NCI-H345 (cell line): ENCODE measurements at places on chromosomes 3 and 15.

DNA sequence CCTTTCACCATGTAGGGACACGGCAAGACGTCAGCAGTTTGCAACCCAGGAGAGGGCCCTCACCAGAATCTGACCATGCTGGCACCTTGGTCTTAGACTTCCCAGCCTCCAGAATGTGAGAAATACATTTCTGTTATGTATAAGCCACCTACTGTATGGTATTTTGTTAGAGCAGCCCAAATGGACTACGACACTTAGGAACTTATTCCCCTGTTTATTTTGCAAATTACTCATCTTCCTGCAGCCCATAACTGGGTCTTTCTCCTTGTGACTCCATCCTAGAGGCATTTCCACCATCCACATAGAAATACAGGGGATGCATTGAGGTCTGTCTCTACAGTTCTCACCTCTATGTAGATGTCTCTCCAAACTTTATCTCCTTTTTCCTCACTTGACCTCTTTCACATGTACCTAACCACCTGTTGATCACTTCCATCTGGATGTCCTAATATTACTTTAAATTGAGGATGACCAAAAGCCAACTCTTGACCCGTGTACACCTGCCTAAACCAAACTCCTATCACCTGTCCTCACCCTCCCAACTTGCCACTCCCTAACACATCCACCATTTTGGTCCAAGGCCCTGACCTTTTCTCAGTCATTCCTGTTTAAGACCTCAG, 406.0 kb upstream of the WNT5A start:
- DNase-seq = no peak

DNA sequence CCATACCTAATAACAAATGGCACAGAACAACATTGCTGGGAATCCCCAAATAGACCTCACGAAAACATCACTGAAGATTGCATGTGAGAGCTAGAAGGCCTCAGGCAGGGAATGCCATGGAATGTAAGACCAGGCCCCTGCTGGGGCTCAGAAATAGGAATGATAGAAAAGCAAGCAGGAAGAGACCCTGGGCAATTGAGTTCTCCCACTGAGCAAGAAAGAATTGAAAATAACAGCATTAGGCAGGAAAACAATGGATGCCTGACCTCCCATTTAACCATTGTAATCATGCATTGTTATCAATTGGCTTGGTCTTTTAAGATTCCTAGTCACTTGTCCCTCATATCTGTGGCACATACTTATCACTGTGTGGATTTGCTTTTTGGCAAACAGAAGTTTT, 581.6 kb downstream of the FHIT start:
- no peak for DNase-seq

DNA sequence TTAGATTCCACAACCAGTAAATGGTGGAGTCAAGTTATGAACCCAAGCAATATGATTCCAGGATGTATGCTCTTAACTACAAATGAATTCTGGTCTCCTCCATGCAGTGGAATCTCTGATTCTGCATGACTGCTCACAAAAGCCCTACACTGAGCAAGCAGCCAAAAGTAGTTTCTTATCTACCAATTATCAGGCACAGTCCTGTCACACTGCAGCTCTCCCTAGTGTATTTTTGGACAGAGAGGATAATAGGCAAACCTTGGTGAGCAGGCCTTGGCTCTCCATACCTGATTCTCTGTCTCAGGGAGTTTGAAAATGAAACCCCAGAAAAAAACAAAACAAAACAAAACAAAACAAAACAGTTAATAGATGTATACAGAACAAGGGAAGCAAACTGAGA, 3.5 kb upstream of the SSR3 start:
- DNase-seq = no peak

GRCh38 chr3:14541646-14542045, 1.5 kb upstream of the GRIP2 start:
- no peak for DNase-seq

- DNase-seq = no peak
Observed at GRCh38 chr15:52496776-52497470, 31.8 kb downstream of the MYO5A start.

GRCh38 chr15:80822676-80823075, 43.5 kb downstream of the CEMIP start:
- DNase-seq = no peak

DNA sequence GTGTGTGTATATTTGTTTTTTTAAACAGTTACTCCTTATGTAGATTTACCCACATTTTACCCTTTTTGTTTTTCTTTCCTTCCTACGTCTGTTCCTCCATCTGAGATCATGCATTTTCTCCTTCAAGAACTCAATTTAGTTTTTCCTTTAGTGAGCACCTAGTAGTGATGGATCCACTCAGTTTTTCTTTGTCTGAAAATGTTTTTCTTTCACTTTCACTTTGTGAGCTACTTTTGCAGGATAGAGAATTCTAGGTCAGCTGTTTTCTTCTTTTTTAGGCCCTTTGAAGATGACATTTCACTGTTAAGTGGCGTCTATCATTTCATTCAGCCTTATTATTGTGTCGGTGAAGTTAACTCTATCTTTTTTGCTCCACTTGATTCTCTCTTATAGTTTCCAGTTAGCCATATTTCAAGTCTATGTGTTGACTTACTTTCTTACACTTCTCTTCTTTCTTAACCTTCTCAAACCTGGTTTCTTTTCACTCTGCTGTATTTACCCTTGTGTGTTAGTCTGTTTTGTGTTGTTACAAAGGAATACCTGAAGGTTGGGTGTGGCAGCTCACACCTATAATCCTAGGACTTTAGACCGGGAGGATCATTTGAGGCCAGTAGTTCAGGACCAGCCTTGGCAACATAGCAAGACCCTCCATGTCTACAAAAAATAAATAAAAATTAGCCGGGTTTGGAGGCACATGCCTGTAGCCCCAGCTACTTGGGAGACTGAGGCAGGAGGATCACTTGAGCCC, 55.8 kb downstream of the PRKCI start:
- no peak for DNase-seq

GRCh38 chr3:195133462-195133861, 137.5 kb downstream of the XXYLT1 start:
- DNase-seq = peak; percentile 40
